Stimulated activated CD8-positive, alpha-beta memory T cell treated with anti-CD3 and anti-CD28 coated beads, Interleukin-4, amount 100 ng/mL, for 24 hours (primary cell): ENCODE measurements at places on chromosomes 1 and 21.

DNA sequence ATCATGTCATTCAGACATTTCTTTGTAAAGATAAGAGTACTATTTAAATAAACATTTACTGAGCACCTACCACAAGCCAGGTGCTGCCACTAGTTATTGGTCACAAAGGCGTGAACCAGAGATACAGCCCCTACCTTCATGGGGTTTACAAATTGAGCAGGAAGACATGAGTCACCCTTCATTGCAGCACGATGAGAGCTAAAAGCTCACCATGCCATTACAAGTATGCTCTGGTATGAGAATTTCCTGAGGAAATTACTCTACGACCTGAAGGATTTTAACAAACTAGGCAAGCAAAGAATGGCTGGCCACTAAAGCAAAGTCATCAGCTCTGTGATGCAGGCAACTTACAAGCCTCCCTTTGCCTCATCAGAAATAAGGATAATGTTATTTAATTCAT, 346.8 kb downstream of the BRINP2 start:
- DNase-seq, result no peak

GRCh38 chr1:185566995-185567394, 167.2 kb upstream of the HMCN1 start:
- peak; percentile 12 for DNase-seq

DNA sequence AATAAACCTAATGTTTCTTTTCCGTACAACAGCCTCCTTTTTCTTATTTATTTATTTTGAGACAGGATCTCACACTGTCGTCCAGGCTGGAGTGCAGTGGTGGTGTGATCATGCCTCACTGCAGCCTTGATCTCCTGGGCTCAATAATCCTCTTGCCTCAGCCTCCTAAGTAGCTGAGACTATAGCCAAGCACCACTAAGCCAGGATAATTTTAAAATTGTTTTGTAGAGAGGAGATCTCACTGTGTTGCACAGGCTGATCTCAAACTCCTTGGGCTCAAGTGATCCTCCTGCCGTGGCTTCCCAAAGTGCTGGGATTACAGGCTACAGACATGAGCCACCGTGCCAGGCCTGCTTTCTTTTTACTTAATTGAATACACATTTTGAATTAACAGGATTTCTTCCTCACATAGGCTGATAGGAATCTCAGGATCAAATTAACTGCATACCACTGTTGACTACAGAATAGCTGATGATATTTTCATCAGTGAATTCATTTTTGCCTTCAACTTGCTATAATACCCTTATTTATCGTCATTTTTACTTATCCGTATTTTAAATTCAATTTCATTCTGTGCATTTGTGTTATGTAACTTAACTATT, 2010.5 kb downstream of the NCAM2 start:
- no peak for DNase-seq

DNA sequence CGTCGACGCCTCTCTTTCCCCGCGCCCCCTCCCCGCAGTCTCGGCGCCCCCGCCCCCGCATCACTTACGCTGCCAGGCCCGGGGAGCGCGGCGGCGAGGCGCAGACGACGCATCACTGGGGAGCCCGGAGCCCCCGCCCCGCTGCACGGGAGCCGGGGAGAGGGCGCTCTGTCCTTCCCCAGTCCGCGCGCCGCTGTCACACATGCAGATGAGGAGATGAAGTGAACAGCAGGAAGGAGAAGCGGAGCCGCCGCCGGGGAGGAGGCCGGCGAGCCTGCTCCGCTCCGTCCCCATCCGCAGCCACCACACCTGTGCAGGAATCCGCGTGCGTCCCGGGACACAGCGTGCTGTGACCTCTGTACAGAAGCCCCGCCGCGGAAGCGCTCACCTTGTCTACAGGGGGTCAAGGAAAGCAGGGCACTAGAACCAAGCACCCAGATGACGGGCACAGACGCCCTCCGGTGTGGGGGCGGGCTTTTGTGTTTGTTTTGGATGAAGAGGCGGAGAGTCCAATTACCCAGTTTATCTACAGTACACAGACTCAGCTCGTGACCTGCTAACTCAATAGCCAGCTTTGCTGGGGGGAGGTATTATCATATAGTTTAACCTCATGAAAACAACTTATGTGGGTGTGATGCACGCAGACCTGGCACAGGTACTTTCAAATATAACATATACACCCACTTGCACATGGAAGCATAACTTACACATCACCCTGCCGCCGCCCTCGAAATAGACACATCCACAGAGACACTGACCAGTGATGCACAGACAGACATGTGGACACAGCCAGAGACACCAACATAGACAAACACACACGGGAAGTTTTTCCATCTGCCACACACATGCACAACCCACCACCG, 12.4 kb downstream of the KLHDC8A start:
- DNase-seq, result peak; percentile 26

DNA sequence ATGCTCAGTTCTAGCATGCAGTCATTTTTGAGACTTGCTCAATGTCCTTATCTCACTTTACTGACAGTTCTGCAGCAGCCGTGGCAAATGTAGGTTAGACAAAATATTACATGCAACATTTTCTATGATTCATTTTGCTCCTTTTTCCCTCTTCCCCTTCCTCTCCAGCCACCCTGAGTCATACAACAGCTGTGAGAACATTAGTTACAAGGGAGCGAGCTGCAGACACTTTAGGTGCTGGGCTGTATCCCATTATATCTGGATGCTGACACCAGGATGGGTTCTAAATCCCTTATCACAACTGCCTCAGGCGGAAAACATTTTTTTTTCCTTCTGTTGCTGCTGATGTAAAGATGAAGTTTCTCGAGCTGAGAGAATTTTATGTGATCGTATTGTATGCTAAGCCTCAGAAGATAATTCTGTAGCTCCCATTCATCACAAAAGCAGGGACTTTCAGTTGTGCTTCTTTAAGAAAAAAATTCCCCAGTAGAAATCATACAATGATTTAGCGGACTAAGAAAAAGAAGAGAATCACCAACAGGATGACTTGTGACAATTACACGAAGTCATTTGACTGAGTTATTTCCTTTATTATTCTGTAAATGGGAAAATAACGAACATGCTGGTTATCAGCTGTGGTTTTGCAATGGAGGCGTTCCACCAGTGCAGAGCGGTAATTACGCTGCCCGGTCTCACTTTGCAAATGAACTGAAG, 345.0 kb downstream of the DISC1 start:
- no peak for DNase-seq

GRCh38 chr1:15410223-15410883, 665 bp downstream of the EFHD2 start:
- DNase-seq, result no peak

DNA sequence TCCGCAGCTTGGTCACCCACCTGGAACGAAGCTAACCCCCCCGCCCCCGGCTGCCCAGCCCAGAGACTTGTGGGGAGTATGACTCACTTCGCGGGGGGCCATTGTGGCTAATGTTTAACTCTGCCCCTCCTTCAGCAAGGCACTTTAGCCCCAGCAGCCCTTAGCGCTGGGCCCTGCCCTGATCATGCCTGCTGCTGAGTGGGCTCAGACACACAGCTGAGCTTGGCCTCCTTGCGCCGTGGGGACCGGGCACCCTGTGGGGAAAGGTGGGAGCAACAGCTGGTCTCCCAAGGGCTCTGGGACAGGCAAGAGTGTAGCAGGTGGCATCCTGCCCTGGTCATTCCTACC, 6.3 kb upstream of the LAD1 start:
- no peak for DNase-seq

DNA sequence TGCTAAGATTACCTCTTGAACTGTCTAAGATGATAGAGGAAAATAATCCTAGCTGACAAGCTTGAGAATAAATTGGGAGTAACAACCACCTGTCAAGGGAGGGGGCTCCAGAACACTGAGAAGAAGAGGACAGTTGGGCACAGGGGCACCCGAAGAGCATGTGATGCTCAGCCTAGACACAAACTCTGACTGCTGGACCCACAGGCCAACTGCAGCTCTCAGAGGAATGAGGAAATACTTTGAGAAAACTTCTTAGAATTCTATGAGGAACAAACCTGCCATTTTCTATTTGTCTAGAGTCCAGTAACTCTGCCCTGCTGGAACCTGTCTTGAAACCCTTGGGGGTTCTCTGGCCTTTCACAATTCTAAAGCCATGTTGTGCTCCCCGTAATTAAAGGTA, 124.1 kb upstream of the KCNK2 start:
- DNase-seq, result no peak

DNA sequence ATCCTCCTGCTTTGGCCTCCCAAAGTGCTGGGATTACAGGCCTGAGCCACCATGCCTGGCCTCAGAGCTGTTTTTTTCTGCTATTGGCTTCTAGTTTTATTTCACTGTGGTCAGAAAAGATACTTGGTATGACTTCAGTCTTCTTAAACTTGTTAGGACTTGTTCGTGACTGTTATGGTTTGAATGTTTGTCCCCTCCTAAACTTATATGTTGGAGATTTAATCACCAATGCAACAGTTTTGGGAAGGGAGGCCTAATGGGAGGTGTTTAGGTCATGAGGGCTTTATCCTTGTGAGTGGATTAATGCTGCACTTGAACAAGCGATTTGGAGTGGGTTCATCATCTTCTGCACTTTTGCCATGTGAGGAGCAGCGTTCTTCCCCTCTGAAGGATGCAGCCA, 24.5 kb upstream of the SOD1 start:
- no peak for DNase-seq

- DNase-seq, result no peak
These were observed 249.0 kb downstream of the PTPRU start for GRCh38 chr1:29485096-29485925.

- DNase-seq, result no peak
These were observed 10.2 kb upstream of the PLXNA2 start for GRCh38 chr1:208254376-208254775.

- no peak for DNase-seq
These were observed 272.0 kb downstream of the HHIPL2 start for GRCh38 chr1:222275729-222276465.

DNA sequence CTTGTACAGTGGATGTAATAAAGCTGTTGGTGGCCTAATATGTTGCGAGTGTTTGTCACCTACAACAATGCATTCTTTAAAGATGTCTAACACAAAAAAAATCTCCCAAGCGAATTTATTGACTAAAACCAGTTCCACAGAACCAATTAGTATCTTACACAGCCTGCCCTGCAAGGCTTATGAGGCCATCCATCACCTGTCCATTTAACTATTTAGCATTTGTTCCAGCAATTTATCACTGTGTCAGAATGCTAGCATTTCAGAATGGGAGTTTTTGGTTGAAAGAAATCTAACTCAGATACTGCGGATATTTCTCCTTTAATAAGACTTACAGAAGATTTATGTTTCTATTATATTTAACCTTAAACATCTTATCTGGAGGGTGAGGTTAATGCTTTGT, 831.1 kb upstream of the PRMT6 start:
- DNase-seq, result no peak

DNA sequence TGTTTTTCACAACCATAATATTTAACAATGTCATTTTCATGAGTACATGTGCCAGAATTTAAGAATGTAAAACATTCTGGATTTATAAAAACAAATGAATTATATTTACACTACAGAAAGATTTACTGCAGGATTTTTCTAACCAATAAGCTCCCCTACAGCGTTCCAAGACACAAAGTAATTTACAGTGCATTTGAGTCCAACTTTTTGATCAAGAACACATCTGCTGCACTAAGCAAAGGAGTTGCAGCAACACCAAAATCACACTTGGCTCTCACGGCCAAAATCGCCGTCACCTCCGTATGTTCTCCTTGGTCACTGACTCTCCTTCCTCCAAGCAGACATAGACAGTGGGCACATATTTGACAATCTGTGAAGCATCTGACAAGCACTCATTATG, 7.7 kb downstream of the VPS26C start:
- no peak for DNase-seq

DNA sequence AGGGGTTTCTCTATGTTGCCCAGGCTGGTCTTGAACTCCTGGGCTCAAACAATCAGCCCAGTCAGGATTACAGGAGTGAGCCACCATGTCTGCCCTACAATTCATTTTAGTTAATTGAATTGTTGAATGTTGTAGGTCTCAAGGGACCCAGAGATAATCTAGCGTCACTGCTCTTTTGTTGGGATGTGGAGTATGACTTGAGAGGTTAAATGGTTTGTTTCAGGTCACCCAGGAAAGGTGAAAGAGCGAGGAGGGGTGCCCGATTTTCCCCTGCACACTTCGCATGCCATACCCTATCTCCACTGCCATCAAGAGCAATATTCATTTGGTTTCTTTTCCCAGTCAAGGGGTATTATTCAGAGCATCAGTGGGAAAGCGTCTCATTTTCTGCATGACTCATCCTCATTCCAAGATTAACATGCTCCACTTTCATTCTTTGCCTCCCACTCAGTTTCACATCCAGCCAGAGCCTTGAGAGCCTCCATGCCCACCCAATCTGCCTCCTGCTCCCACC, 13.1 kb upstream of the SLC30A1 start:
- DNase-seq, result no peak

DNA sequence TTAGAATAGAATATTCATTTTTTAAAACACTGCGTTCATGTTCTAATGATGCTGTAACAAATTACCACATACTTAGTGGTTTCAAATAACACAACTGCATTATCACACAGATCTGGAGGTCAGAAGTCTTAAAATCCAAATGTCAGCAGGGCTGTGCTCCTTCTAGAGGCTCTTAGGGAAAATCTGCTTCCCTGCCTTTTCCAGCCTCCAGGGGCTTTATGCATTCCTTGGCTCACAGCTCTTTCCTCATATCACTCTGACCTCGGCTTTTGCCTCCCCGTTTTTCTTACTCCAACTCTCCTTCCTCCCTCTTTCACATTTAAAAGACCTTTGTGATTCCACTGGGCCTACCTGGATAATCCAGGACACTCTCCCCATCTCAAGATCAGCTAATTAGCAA, 18.6 kb upstream of the FMN2 start:
- no peak for DNase-seq

DNA sequence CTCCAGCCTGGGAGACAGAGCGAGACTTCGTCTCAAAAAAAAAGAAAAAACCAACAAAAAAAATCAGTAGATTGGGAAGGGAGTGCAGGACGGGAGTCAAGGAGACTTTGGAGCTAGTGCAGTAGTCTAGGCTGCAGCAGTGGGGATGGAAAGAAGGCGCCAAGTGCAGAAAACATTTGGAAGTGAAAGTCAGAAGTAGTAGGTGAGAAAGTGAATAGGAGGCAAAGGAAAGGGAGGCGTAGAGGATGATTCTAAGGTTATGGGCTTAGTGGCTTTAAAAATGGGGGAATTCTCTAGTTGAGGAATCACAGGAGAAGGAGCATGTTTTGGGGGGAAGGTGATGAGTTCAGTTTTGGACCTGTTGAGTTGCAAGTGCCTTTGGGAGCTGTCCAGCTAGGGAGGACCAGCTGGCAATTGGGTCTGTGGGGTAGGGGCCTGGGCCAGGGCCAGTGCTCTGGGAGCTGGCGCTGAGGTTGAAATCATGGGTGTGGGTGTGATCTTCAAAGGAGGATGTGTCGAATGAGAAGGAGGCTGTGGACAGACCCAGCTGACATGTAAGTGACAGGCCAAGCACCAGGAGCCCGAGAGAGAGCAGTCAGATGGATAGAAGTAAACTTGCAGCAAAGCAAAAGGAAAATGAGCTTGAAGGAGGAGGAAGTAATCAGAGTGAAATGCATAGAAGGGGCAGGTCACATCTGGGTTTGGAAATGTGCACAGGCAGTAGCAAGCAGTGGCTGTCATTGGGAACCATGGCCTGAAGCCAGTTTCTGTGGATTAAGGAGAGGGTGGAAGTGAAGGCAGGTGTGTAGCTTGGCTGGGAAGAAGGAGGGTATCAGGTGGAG, 15.8 kb downstream of the TMCC2 start:
- DNase-seq, result no peak
